ENCODE measurements at places on chromosomes 4 and X. TPM values are rescaled to one million over a fixed set of nuclear protein-coding genes. Genes with fewer than 3 reads are reported as not detected.

- no peaks in the 10 kb centered on the region for H3K36me3 ChIP-seq
- no peak for DNase-seq
- H3K27ac ChIP-seq, result no peak overlapping the region
- H3K27me3 ChIP-seq, result no peaks in the 10 kb centered on the region
- H3K4me3 ChIP-seq, result no peak overlapping the region
Observed at GRCh38 chrX:153445106-153445855, 575 bp downstream of the TREX2 start.

GRCh38 chr4:20512985-20513384, 187.3 kb upstream of the PACRGL start:
- no peaks in the 10 kb centered on the region for H3K27me3 ChIP-seq
- H3K27ac ChIP-seq, result no peak overlapping the region
- DNase-seq, result no peak
- no peaks in the 10 kb centered on the region for H3K36me3 ChIP-seq

- no peak for DNase-seq
- H3K27ac ChIP-seq, result no peak overlapping the region
- H3K4me1 ChIP-seq, result no peaks in the 10 kb centered on the region
- H3K36me3 ChIP-seq, result no peaks in the 10 kb centered on the region
Observed at GRCh38 chr4:79445371-79445781, 37.3 kb upstream of the GK2 start.

DNA sequence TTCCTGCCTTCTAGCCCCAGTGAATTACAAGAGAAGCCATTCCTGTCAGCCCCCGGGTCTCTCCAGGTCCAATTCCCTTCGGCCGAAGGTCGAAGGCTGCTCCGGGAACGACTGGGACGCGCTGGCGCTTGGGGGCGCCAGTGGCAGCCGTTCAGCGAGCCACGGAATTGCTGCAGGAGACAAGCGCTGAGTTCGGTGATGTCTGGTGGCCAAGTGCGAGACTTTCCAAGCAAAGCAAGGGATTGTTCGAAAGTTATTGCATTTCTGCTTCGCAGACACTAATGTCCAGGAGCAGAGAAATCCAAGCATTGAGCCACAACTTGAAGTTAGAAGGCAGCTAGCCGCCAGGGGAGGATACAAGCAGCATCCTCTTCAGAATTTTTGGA, 1.1 kb upstream of the DKK2 start:
- no peaks in the 10 kb centered on the region for H3K4me1 ChIP-seq
- no peaks in the 10 kb centered on the region for H3K27me3 ChIP-seq
- H3K36me3 ChIP-seq, result no peaks in the 10 kb centered on the region
- DNase-seq, result no peak

- no peaks in the 10 kb centered on the region for H3K36me3 ChIP-seq
- no peak for DNase-seq
- no peaks in the 10 kb centered on the region for H3K4me1 ChIP-seq
- H3K4me3 ChIP-seq, result no peak overlapping the region
Observed at GRCh38 chr4:181688432-181688831, 554.8 kb upstream of the TENM3 start.

DNA sequence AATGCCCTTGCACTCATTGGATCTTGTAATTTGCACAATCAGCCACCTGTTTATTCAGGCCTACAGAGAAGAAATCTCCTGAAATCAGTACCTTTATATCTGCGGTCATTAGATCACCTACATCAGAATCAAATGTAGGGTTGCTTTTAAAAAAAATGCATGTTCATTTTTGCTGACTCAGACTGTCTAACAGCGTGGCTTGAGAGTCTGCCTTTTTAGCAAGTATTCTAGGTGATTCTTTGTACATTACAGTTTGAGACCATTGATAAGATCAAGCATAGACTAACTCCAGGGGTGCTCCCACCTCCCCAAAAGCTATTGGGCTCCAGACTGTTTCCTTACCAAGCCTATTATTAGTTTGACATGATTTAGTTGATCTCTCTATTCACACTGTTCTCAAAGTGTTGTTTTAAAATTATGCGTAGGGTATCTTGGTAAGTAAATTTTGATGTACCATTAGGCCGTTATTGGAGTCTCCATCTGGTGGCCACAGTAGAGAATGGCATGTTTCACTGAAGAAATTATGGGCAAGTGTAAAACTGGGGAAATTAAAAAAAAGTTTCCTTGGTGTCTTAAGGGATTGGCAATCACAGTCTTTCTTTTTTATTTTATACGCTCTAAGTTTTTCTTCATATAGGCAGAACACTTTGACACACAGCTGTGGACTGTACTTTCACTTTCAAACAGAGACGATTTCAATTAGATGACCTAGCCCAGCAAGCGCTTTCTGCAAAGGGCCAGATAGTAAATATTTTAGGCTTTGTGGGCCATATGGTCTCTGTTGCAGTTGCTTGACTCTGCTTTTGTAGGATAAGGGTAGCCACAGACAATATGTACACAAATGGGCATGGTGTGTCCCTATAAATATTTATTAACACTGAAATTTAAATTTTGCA, 33.7 kb upstream of the MSL3 start:
- H3K4me3 ChIP-seq, result no peak overlapping the region
- H3K36me3 ChIP-seq, result no peaks in the 10 kb centered on the region
- H3K4me1 ChIP-seq, result no peaks in the 10 kb centered on the region
- DNase-seq, result peak; percentile 34
- H3K27me3 ChIP-seq, result no peaks in the 10 kb centered on the region

- no peak for DNase-seq
- H3K36me3 ChIP-seq, result no peaks in the 10 kb centered on the region
- H3K4me1 ChIP-seq, result no peaks in the 10 kb centered on the region
Observed at GRCh38 chr4:167218022-167218608, 16.2 kb downstream of the SPOCK3 start.

GRCh38 chr4:39390603-39391002, 16.1 kb upstream of the KLB start:
- no peaks in the 10 kb centered on the region for H3K36me3 ChIP-seq
- H3K4me1 ChIP-seq, result no peaks in the 10 kb centered on the region
- H3K27me3 ChIP-seq, result no peaks in the 10 kb centered on the region
- no peak for DNase-seq

- no peaks in the 10 kb centered on the region for H3K27me3 ChIP-seq
- H3K4me3 ChIP-seq, result no peak overlapping the region
- DNase-seq, result no peak
- H3K4me1 ChIP-seq, result no peaks in the 10 kb centered on the region
- H3K36me3 ChIP-seq, result no peaks in the 10 kb centered on the region
Observed at GRCh38 chrX:144946666-144947065, 300.6 kb upstream of the SPANXN1 start.

DNA sequence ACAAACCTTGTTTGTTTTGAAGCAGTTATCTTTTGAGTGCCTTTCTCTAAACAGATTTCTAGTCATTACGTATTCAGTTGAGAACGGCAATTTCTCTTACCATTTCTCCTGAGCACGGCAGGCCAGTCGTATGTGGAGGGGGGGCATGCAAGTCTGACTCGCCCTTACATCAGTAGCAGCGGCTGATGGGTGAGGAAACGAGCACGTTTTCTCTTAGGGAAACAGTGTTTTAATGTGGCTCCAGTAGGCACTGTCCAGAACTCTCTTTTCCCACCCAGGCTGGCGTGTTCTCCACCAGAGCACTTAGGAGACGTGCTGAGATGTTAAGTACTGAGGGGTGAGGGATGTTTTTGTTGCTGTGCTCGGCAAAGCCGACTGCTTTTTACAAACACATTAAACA, 240.5 kb downstream of the STIM2 start:
- no peaks in the 10 kb centered on the region for H3K4me1 ChIP-seq
- no peaks in the 10 kb centered on the region for H3K36me3 ChIP-seq
- H3K27ac ChIP-seq, result no peak overlapping the region
- H3K27me3 ChIP-seq, result no peaks in the 10 kb centered on the region
- H3K4me3 ChIP-seq, result no peak overlapping the region

GRCh38 chr4:173485164-173485563, 44.9 kb downstream of the HAND2 start:
- no peak overlapping the region for H3K4me3 ChIP-seq
- H3K27me3 ChIP-seq, result no peaks in the 10 kb centered on the region
- no peak for DNase-seq
- H3K27ac ChIP-seq, result no peak overlapping the region

DNA sequence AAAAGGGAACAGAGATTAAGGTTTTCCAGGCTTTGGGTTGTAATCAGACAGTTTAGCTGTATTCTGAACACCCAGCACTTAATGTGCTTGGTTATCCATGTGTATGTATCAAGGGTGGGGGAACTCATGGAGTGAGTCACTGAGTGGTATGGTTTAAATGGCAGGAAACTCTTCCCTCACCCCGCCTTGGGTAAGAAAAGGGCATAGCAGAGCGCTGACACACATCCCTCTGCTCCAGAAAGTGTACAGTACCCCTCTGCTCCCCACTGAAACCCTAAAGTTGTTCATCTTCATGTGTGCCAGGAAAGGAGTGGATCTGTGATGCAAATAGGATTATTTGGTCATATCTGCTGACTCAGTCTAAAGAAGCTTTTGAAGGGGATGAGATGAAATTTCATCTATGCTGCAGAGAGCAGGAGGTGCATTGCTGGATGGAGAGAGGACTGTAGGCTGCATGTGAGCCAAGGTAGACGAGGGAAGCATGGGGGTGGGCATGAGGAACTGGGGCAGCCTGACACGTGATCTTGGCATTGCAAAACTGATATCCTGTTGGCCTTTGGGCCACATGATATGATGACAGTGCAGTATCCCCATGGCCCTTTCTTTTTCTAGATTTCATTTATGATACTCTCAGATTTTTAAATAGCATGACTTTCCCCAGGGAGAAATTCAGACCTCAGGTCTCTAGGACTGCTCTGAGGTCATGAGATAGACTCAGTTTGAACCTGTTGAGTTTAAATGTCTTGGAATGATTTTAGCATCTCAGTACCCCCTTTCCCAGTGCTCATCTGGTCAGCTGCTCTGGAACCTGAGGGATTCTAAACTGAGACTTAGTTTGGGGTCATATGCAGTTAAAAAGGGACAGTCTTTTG, 84.8 kb downstream of the TMEM164 start:
- H3K4me3 ChIP-seq, result no peak overlapping the region
- H3K27ac ChIP-seq, result no peak overlapping the region
- no peaks in the 10 kb centered on the region for H3K27me3 ChIP-seq
- H3K4me1 ChIP-seq, result no peaks in the 10 kb centered on the region

- no peak overlapping the region for H3K27ac ChIP-seq
- H3K4me3 ChIP-seq, result no peak overlapping the region
Observed at GRCh38 chr4:57119054-57119651, 9.0 kb upstream of the IGFBP7 start.

DNA sequence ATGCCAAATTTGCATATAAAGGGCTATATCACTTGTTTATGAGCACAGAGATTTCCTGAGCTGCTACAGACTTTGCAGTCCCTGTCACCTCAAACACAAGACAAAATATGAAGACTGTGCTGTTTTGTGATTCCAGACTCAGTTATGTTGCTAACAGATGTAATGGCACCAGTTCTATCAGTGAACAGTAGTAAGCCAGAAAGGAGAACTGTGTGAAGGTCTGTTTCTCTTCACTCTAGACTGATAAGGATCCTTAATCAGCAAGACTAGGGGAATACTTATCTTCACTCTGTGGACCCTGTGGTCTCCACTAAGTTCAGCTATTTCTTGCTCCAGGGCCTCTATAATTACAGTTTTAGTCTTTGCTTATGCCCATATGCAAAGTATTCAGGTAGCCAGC, 82.7 kb downstream of the ANXA5 start:
- no peak overlapping the region for H3K4me3 ChIP-seq
- H3K4me1 ChIP-seq, result no peaks in the 10 kb centered on the region
- H3K27ac ChIP-seq, result no peak overlapping the region

GRCh38 chr4:26879805-26880204, 19.2 kb downstream of the STIM2 start:
- no peak for DNase-seq
- no peak overlapping the region for H3K4me3 ChIP-seq
- H3K4me1 ChIP-seq, result peaks cover 40% of the 10 kb centered on the region
- no peaks in the 10 kb centered on the region for H3K36me3 ChIP-seq
- H3K27ac ChIP-seq, result peak overlapping the region; percentile 62
- H3K27me3 ChIP-seq, result no peaks in the 10 kb centered on the region

DNA sequence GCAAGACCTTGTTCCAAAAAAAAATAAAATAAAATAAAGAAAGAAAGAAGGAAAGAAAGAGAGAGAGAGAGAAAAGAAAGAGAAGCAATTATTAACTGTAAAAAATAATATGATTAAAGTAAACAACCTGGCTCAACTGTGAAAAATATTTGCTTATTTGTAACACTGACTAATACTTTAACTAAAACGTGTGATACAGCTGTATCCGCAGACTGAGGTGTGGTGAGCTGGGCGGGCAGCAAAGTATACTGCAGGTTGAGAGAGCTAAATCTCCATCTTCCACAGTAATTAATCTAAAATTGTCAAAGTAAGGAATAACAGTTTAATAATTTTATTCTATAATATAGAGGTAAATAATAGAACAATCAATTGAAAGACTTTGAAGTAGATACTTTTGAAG, 145.5 kb upstream of the FAM241A start:
- no peaks in the 10 kb centered on the region for H3K27me3 ChIP-seq
- DNase-seq, result no peak
- H3K4me3 ChIP-seq, result no peak overlapping the region
- no peaks in the 10 kb centered on the region for H3K4me1 ChIP-seq
- H3K27ac ChIP-seq, result no peak overlapping the region

GRCh38 chrX:37879692-37880091, 32.3 kb upstream of the DYNLT3 start:
- H3K4me1 ChIP-seq, result no peaks in the 10 kb centered on the region
- H3K4me3 ChIP-seq, result no peak overlapping the region
- no peak overlapping the region for H3K27ac ChIP-seq
- DNase-seq, result no peak

DNA sequence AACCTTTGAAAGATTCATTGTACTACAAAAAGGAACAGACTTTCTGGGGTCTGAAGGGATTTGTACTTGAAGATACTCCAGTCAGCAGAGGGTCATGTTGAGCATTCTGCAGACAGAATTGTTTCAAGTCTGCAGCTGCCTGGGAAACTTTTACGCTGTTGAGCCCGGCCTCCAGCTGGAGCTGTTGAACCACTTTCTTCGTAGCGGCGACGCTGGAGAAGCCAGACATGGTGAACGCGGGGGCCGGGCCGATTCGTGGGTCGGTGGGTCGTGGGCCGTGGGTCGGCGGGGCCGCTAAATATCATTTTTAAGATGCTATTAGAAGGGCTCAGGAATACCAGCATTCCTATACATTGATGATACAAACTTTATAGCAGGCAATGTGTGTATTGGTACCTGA, 12.0 kb upstream of the RTL9 start:
- no peak overlapping the region for H3K27ac ChIP-seq
- no peak for DNase-seq
- H3K4me1 ChIP-seq, result no peaks in the 10 kb centered on the region
- H3K36me3 ChIP-seq, result no peaks in the 10 kb centered on the region
- H3K4me3 ChIP-seq, result no peak overlapping the region

DNA sequence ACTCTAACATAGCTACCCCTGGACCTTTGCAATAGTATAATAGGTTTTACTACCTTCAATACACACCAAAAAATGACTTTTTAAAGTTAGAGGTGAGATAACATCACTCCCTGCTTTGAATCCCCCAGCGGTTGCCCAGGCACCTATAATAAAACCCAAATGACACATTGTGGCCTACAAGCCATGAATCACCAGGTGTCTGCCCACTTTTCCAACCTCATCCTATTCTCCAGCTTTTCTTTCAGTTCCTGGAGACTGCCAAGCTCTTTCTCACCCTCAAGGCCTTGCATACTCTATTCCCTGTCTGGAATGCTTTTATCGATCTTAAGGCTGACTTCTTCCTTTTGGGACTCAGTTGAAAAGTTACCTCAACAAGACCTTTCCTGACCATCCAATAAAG, 16.4 kb upstream of the PRSS48 start:
- DNase-seq, result no peak
- no peaks in the 10 kb centered on the region for H3K36me3 ChIP-seq
- H3K27ac ChIP-seq, result no peak overlapping the region

The PCYT1B gene
- 0.12 TPM for total RNA-seq

The HMGN5 gene
- 0.46 TPM for total RNA-seq

The SYTL5 gene
- not detected for total RNA-seq

The PAGE2B gene
- not detected for total RNA-seq

The CD38 gene
- 5.6 TPM for total RNA-seq

The EOLA2 gene
- 43.1 TPM for total RNA-seq

The CLDN22 gene
- total RNA-seq, result not detected

The RAB39B gene
- 12.8 TPM for total RNA-seq
